Tibial artery (tissue), 4 donors: ENCODE measurements at places on chromosomes 1 and 21.

- DNase-seq = no peak
Observed at GRCh38 chr1:8835941-8836643, 18.7 kb upstream of the RERE start.

- DNase-seq = no peak
Observed at GRCh38 chr1:115062542-115063004, 26.7 kb downstream of the TSPAN2 start.

GRCh38 chr1:200243042-200243437, 166.8 kb downstream of the ZNF281 start:
- DNase-seq = no peak

- no peak for DNase-seq
Observed at GRCh38 chr1:102186536-102186935, 189.8 kb upstream of the OLFM3 start.

DNA sequence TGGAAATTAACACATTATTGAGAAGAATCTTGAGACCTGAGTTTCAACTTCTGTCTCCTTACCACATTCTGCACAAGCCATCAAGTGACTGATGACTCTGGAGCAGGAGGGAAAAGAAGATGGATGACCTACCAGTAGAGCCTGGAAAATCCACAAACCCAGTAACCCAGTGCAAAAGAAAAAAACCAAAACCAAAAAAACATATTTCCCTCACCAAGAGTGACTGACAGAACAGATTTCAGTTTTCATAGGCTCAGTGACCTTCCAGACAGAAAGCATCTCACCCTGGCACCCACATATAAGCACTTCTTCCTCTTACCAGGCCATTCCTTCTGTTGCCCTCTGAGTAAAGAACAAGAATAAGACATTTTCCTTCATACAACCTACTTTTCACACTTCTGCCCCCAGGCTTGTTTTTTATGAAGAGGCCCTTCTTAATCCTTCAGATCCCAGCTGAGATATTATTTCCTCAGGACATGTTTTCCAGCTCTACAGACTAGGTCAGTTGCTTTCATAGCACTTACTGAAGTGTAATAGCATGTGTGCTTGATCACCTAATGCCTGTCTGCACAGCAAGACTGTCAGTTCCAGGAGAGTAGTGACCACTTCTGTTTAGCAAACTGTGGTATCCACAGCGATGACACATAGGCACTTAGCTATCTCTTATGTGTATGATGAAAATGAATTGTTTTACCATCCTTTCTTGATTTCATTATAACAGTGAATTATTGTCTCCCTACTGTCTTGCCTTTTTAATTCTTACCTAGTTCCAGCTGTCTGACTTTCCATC, 4.0 kb downstream of the TSACC start:
- DNase-seq = no peak

- no peak for DNase-seq
Observed at GRCh38 chr1:243286409-243287122, 30.7 kb downstream of the SDCCAG8 start.

GRCh38 chr1:228073061-228073856, 9.2 kb upstream of the ARF1 start:
- DNase-seq = no peak

GRCh38 chr1:108096089-108096488, 104.1 kb downstream of the SLC25A24 start:
- no peak for DNase-seq

- DNase-seq = no peak
Observed at GRCh38 chr1:23102289-23102688, 66.4 kb downstream of the LUZP1 start.

DNA sequence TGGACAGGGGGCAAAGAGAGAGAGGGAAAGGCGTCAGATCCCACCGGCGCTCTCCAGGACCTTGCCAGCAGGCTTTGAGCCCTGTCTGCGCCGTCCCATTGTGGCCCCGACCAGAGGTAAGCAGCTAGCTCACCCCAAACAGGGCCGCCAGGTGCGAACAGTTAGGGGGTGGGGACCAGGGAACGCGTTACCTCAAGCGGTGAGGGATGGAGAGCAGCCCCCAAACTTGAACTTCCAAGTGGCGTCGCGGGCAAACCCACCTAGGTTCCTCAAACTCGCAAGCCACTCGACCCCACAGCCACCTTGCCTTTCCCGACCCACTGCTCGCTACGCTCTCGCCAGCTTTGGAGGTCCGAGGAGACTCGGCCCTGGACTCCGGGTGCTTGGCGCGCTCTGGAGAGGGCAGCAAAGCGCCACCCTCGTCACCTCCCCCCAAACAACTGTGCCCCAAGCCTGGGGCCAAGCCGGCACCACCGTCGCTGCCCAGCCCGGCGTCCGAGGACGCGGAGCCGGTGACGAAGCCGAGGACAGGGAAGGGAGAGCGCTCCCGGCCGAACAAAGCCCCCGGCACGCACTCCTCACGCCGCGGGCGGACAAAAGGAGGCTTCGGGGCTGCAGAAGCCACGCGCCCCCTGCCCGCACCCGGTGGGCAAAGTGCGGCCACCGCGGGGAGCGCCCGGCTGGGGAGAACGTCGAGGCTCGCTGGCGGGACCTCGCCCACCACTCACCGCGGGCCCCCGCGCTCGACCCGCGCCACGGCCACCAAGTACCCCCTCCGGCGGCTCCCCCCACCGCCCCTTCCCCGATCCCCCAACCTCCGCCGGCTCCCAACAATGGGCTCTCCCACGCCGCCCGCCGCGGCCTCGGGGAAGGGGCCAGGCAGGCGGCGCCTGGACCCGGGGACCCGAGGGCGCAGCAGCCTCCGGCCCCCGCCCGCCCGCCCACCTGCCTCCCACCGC, 976 bp downstream of the SSBP3 start:
- DNase-seq = no peak

GRCh38 chr1:45892068-45892785, 88.8 kb downstream of the MAST2 start:
- DNase-seq = no peak

GRCh38 chr1:112548547-112548946, 39.8 kb downstream of the WNT2B start:
- no peak for DNase-seq

DNA sequence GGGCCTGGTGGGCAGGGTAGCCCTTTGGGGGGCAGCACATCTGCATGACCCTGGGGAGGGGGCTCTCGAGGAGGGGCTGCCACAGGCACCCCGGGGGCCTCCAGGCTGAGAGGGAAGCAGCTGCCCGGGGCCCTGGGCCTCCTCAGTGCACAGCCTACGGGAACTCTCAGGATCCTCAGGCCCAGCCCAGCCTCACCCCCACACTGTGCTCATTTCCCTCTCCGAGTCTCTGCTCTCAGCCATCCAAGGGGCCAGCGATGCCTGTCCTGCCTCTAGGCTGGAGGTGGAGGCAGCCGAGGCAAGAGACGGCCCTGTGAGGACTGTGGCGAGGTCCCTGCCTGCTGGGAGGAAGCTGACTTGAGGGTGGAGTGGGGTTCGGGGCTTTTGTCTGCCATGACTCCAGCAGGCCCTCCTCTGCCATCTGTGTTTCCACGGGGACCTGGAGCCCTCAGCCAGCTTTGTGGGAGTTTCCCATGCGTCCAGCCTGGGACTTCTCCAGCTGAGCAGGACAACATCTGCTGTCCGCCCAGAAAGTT, 7.2 kb upstream of the PLEKHG5 start:
- no peak for DNase-seq

- no peak for DNase-seq
Observed at GRCh38 chr1:202760589-202760988, 47.6 kb downstream of the KDM5B start.

DNA sequence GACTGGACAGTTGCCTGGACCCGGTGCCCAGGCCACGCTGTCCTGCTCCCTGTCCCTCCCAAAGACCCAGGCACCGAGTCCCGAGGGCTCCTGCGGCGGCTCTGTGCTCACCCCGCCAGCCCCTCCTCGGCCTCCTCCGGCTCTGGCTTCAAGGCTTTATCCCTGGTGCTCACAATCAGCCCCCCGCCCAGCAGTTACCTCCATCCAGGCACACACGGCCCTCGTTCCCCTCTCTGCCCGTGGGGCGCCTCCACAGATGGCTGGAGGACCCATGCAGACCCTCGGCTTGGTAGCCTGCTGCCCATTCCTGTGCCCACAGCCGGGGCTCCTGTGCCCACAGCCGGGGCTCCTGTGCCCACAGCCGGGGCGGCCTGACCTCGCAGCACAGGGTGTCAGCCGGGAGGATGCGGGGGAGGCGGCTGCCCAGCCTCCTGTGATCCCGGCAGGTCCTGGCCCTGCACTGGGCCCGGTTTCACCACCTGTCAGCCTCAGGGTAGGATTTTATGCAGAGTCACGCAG, 52.3 kb upstream of the COL18A1 start:
- no peak for DNase-seq

DNA sequence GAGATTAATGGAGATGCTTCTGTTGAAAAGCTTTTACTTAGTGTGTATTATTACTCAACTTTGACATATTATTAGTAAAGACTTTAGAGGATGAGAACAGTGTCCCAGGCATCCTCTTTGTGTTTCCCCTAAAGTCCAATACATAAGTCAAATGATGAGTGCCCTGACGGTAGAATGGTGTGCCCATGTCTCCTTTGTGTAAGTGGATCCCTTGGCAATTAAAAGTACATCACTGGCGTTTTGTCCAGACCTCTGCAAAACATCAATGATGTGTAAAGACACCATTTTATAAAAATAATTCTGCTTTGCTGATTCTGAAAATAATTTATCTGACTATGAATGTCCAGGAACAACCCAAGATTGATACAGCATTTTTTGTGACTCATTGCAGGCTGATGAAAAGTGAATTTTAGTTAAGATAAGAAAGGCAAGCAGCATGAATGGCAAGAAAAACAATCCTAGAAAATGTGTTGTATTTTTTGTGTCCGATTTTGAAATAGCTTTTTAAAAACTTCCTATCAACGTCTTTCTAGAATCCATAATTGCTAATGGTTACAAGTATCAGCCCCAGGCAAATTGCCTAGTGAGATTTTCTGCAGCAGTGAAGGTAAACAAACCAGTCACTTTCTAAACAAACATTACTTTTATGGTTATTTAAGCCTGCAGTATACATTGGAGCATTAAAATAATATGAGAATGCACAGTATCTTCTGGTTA, 251.5 kb downstream of the PTPRC start:
- DNase-seq = no peak

DNA sequence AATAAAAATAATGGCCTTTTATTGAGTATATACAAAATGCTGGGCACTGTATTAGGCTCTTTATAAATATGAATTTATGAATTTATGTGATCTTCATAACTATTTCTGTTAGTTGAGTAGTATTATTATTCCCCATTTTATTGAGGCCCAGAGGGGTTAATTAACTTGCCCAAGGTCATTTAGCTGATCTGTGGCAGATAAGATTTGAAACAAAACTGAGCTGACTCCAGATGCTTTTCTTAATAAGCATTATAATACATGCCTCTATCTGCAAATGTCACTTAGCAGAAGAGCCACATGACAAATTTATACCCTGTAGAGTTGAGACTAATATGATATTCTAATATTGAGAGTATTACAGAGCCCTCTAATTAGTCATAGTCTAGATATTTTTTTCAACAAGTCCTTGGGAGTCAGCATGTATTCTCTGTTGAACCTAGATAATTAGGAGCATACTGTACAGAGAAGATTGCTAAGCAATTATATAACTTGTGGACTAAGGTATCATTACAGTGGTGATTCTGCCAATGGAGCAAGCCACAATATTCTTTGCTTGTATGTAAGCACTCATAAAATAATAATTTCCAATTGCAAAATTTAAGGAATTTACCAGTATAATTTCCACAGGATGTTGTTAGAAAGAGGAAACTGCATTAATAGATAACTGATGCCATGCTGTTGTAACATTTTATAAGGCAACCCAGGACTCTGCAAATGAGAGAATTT, 112.0 kb downstream of the LRRC40 start:
- DNase-seq = no peak

- DNase-seq = no peak
Observed at GRCh38 chr1:75587692-75588091, 23.2 kb downstream of the SLC44A5 start.

DNA sequence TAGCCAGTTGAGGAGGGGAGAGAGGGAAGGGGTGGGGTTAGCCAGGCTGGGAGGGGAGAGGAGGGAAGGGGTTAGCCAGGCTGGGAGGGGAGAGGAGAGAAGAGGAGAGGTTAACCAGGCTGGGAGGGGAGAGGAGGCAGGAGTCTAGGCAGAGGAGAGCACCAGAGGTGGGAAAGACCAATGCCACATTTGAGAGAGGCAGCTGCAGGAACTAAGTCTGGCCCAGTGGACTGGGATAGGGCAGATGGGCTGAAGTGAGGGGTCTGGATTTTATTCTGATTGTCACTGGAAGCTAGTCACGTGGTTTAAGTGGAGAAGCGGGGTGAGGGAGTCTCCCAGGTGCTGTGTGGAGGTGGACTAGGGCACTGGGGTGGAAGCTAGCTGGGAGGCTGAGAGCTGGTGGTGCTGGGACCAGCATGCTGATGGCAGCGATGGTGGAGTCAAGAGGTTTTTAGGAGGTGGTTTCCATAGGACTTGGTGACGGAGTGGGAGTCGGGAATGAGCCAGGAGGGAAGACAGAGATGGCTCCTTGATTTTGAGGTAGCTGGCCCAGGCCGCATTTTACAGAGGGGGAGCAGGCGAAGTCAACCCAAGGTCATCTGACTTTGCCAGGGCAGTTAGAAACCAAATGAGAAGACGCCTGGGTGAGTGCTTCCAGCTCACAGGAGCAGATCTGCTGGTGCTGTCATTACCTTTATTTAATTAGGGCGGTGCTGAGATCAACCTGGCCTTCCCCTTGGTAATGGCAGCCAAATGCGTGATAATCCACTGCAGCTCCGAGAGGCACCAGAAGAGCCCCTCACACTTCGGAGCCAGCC, 42.8 kb downstream of the DISP3 start:
- no peak for DNase-seq
